ENCODE measurements at places on chromosomes 6 and 20. TPM values are rescaled to one million over a fixed set of nuclear protein-coding genes. Genes with fewer than 3 reads are reported as not detected.
A peak's percentile ranks its signal among the peaks of the same experiment; 100 is the strongest.

DNA sequence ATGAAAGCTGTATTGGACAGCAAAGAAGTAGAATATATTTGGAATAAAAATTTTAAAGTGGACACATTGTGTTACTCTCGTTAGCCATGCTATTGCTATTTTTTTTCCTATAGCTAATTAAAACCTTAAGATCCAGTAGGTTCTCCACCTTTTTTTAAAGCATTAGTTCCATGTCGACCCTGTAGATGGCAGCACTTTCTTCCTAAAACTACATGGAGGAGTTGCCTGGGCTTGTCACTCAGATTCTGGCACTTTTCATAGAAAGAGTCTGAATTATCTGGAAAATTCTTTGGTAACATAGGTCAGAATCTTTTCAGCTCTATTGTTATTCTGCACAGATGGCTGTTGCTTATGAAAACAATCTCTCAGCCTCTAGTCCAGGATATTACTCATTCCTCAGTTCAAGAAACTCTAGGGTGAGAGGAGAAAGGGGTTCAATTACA, 42.0 kb upstream of the ESR1 start:
- DNase-seq = peak; percentile 53

The ZNF337 gene
- total RNA-seq = 27.6 TPM

- DNase-seq = no peak
Observed at GRCh38 chr6:110530671-110531070, 54.3 kb upstream of the SLC22A16 start.

- no peak for DNase-seq
Observed at GRCh38 chr20:35981969-35982368, 13.6 kb downstream of the CNBD2 start.

DNA sequence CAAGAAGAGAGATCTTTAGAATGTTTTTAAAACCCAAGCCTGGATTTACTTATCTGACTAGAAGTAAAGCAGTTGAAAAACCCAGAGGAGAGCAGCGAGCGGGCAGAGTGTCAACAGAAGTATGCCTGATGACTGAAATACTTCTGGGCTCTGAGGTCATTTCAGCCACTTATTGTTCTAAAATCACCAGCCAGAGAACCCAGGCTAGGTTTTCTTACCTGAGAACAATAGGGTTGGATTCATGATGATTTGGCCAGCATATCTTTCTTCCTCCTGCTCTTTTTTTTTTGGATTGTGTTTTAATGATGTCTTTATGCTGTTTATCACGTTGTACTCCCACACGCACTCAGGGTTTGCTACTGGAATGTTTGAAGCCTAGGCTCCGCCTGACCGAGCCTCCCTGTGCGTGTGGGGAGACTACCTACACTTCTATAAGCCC, 63.0 kb upstream of the KIF25 start:
- DNase-seq = no peak

- DNase-seq = no peak
Observed at GRCh38 chr6:11791354-11792107, 12.9 kb upstream of the ADTRP start.

DNA sequence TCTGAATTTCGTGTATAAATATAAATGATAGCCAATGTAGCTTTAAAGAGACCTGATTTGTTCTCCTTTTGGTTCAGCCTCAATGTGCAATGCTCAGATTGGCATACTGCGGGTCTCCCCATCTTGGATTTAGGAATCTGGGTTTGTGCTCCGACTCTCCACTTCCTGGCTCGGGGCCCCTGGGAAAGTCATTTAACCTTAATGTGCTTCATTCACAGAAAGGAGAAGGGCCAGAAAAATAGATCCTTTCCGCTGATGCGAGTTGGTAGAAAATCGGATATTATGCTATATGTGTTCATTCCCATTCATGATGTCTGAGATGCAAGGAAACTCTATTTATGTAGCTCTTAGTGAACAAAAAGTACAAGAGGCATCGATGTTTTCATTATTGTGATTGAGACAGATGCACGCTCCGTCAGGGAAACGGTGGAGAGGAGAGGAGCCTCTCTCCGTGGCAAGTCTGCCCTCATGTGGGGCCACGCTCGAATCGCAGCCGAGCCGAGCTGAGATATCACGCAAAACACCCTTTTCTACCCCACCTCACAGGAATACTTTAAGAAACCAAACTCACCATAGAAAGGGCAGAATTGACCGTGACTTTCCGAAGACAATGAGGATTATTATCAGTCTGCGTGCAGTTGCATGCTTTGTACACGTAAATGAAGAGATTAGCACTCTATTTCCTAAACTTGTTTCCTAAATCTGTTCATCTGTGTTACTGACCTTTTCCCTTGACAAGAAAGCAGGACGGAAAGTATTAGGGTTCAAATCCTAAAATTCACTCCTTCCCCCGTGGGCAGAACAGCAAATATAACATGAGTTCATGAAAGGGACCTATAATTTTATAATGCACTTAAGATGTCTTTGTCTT, 136.6 kb downstream of the COL9A1 start:
- peak; percentile 57 for DNase-seq

DNA sequence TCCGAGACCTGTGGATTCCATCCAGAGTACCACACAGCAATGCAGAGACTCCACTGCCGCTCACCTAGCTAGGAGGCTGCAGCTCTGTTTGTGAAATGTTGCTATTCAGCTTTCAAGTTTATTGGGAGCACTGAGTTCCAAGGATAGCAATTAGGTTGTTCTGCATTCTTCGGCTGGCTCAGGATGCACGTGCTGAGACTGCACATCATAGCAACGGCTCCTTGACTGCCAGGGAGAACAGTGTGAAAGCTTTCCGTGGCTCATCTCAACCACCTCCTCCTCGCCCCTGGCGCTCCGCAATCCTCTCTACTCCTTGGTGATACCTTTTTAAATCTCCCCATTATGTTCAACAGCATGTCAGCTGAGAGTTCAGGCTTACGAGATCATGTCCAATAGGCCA, 116.6 kb downstream of the TSHZ2 start:
- no peak for DNase-seq

DNA sequence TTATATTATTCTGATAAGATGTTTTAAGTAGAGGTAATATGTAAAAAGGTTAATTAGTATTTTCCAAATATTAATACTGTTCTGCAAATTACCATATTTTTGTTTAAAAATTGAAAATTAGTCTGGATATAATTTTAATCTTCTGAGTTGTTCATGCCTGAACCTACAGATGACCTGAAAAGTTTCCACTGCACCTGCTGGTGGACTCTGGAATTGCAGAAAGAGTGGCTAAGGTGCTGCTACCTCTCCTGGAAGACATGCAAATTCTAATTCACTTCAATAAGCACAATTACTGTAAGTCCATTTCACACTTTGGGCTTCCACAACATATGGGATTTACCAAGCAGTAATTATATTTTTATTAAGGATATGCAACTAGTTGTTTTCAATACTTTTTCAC, 77.7 kb upstream of the OLIG3 start:
- no peak for DNase-seq

DNA sequence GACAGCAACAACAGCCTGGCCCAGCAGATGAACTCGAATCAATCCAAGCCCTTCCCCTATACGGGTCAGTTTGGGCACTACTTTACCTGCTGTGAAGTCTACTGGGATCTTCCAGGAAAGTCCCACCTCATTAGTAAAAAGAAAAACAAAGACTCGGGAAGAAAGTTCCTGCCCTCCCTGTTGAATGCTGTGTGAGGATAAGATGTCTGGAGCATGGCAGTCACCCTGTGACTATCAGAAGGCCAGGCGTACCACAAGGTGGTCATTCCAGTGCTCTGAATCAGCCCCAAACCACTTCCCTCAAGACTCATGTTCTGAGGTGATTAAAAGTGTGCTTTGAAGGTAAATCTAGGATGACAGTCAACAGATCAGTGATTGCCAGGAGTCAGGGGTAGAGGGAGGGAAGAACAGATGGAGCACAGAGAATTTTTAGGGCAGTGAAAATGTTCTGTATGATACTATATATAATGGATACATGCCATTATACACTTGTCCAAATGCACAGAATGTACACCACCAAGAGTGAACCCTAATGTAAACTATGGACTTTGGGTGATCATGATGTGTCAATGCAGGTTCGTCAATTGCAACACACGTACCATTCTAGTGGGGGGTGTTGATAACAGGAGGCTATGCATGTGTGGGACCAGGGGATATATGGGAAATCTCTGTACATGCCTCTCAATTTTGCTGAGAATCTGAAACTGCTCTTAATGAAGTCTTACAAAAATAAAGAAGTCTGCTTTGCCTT, 14.7 kb downstream of the FKBP1A start:
- DNase-seq = no peak

DNA sequence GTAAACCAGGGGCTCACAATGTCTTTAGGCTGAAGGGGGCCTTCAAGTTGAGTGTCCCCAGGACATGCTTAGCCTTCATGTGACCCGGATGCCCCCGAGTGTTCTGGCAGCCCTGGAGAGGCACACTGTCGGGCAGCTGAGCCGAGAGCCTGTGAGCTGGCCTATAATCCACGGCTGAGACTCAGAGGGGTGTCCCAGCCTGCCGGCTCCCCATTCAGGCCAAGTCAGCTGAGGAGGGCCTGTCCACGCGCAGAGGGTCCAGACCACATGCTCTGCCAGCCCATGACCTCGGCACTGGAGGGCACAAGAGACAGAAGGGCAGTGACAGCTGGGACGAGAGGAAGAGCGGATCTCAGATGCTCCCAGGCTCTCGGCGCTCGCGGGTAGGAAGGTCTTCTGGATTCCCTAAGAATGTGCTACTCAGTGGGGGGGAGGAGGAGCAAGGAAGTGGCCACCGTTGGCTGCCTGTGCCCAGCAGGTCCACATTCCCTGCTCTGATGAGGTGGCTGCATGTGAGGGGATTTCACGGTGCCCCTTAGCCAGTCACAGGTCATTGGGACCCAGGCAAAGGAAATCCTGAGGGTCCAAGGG, 224.7 kb downstream of the NRN1 start:
- DNase-seq = no peak

GRCh38 chr20:50376888-50377459, 133.2 kb upstream of the PTPN1 start:
- DNase-seq = no peak

GRCh38 chr20:9353916-9354276, 160.5 kb upstream of the LAMP5 start:
- DNase-seq = no peak

The ATXN1 gene
- 38.8 TPM for total RNA-seq

GRCh38 chr6:144216668-144217218, 66.4 kb downstream of the STX11 start:
- peak; percentile 36 for DNase-seq

- DNase-seq = no peak
Observed at GRCh38 chr6:118712969-118713368, 61.6 kb upstream of the CEP85L start.

DNA sequence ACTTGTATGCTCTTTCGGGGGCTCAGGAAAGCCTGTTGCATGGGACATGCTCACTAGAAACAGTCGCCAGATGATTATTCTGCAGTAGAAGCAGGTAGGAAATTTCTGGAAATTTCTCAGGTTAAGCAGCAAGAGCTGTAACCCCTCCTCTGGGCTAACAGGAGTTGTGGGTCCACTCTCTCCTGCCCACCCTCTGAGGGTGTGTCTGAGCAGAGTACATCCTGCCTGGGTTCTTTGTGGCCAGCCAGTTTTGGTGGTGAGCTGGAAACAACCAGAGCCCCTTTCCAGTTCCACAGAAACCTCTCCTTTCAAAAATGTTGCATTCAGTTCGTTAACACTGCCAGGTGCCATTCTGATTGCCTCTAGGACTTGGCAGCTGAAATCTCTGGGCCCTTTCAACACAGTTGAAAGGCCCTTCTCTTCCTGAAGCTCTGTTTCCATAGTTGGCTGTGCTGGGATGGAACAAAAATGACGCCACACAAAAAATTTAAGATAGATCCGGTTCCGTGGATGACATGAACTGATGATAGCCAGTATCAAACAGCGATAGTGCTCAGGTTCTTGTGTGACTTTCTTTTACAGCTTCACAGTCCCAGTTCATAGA, 38.5 kb downstream of the PLCG1 start:
- no peak for DNase-seq

GRCh38 chr6:138691595-138692057, 81.9 kb upstream of the CCDC28A start:
- no peak for DNase-seq

DNA sequence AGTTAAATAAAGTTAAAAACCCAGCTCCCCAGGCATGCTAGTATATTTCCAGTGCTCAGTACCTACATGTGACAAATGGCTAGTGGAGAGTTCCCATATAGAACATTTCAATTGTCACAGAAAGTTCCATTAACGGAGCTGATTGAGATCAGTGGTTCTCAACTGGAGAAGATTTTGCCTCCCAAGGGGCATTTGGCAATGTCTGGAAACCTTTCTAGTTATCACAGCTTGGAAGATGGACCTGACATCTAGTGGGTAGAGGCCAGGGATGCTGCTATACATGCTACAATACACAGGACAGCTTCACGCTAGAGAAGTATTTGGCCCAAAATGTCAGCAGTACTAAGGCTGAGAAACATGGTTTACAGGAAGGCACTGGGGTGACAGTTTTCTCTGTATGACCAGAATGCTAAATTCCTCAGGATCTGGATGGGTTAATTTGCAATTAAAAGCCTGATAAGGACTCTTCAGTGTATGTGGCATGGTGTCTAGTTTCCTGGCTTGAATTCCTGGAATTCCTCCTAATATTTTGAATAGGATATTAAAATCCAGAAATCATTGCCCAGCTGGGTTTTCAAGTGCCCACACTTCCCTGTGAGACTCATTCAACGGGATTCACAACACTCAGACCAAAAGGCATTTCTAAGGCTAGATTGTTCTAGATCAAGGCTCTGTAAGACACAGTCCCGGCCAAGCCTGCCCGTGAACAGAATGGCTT, 84.7 kb upstream of the SALL4 start:
- DNase-seq = no peak

DNA sequence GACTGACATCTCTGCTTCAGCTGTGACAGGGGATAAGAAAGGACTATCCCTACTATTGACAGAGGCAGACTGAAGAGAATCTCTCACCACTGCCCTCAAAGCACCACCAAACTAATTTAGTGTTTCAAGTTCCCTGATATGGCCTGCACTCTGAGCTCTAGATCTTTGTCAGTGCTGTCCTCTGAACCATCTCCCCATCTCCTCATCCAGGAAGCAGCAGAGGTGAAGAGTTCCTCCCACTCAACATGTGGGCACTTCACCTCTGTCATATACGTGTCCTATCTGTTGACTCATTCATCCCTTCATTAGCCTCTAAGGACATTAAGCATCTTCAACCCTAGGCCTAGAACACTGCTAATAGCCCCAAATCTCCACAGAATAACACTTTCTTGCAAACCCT, 14.1 kb downstream of the FAM210B start:
- no peak for DNase-seq

The PLTP gene
- total RNA-seq = 37.5 TPM

The TAF4 gene
- total RNA-seq = 18.1 TPM

The HUS1B gene
- 3.8 TPM for total RNA-seq

- DNase-seq = peak; percentile 72
Observed at GRCh38 chr20:45330476-45330875, 17.7 kb downstream of the SDC4 start.

The PPP1R3D gene
- total RNA-seq = 3.6 TPM

The TXLNB gene
- 0.73 TPM for total RNA-seq

DNA sequence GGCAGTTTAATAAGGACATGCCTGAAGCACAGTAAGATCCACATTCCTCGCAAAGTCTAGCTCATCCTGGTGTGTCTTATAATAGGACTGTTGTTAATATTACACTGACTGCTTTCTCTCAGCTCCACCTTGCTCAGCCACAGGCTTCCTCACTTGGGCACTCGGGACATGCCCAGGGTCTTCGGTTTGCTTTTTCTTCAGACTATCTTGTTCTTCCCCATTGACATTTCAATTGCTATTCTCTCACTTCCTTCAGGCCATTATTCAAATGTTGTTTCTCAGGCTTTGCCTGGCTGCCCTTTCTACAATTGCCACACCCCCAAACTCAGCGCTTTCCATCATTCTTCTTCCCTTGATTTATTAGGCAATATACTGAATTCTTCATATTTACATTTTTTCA, 274.8 kb upstream of the RGS17 start:
- DNase-seq = no peak

GRCh38 chr6:53100561-53100960, 35.4 kb downstream of the FBXO9 start:
- no peak for DNase-seq

All from cerebellum (tissue), 4 donors.